ENCODE measurements at places on chromosomes 1 and 21.

- DNase-seq = no peak
Measured at GRCh38 chr21:26194811-26195251, 24.3 kb upstream of the APP start.

DNA sequence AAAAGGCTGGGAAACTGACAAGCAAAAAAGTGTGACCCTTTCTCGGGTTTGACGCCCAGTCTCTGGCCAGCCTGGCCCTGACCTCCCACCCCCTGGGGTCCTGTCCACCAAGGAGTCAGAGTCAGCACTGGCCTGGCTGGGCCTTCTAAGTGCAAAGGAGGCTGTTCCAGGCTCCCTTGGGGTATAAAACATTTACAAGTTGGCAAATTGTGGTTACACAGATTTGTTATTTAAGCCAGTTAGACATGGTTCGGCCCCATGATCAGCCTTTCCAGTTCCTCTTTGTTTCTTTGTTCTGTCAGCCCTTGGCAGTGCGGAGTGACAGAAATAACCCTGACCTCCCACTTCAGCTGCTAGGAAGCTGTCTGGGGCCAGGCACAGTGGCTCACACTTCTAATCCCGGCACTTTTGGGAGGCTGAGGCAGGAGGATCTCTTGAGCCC, 161.6 kb upstream of the RAB4A start:
- no peak for DNase-seq

DNA sequence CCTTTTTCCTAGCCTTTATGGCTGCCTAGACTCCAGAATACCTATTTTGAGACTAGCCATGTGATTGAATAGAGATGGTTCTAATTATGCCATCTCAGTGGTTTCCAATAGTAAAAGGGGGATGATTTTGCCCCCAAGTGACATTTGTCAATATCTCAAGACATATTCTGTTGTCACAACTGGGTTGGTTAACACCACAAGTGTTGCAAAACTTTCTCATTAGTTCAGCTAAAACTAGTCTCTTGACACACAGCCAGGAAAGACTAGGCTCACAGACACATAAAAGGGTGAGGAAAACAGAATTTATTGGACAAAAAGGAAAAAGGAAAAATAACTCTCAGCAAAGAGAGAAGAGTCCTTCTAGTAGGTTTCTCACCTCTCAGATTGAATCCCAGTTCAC, 39.9 kb upstream of the GBP5 start:
- no peak for DNase-seq

GRCh38 chr21:29219165-29219770, 79.5 kb upstream of the BACH1 start:
- no peak for DNase-seq

GRCh38 chr1:112021263-112021662, 31.8 kb upstream of the KCND3 start:
- DNase-seq = no peak

- no peak for DNase-seq
Measured at GRCh38 chr1:37822906-37823815, 15.2 kb upstream of the YRDC start.

GRCh38 chr1:10710489-10710888, 86.0 kb downstream of the CASZ1 start:
- DNase-seq = no peak

- DNase-seq = no peak
Measured at GRCh38 chr1:205453466-205453865, 2.4 kb downstream of the BLACAT1 start.

DNA sequence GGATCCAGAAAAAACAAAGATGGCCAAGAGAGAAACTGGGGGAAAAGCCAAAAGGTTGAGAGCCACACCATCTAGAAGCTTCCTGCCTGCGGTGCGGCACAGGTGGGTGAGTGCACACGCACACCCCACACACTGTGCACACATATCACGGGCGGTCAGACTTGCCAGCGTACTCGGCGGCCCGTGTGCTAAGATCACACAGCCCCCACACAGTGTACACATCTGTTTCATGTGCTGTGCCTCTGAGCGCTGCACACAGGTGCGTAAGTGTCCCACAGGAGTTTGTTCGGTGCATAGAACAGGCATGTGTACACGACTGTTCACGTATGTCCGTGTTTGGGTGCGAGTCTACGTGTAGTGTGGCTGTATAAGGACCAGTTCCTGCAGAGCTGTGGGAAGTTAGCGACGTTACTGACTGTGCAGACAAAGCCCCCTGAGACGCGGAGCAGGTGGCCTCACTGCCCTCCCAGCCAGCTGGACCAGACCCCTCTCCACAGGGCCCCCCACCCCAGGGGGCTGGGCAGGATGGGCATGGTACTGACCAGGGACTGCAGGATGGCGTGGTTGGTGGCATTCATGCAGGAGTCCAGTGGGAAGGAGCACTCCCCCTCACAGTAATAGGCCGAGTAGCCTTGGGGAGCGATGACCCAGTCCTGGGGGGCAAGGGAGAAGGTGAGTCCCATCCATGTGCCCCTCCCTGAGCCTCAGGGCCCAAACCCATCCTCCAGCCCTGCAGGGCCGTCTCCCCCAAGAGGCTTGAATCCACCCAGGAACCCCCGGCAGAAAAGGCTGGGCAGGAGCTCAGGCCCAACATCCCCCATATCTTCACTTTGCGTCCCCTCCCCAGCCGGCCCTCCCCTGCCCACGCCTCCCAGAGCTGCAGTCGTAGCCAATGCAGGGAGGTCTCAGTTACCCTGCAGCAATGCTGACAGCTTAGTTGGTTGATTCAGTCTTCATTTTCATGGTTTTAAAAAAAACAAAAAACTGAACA, 8.3 kb downstream of the OXCT2 start:
- DNase-seq = no peak

DNA sequence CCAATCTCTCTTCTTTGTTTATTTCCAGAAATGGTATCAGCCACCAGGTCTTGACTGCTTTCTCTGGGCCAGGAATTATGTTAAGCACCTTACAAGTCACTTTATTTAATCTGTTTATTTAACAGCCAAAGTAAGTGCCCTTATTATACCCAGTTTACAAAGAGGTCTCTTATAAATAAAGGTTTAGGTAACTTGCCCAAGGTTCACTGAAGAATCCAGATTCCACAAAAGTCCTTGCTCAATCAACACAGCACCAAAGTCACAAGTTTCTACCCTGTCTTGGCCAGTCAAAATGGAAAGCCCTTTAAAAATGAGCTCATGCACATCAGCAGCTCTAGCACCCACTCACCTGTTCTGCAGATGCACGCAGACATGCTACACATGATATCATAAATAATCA, 28.0 kb upstream of the ATP1A1 start:
- DNase-seq = no peak

- peak; percentile 79 for DNase-seq
Measured at GRCh38 chr1:226674892-226675714, 64.0 kb downstream of the ITPKB start.

DNA sequence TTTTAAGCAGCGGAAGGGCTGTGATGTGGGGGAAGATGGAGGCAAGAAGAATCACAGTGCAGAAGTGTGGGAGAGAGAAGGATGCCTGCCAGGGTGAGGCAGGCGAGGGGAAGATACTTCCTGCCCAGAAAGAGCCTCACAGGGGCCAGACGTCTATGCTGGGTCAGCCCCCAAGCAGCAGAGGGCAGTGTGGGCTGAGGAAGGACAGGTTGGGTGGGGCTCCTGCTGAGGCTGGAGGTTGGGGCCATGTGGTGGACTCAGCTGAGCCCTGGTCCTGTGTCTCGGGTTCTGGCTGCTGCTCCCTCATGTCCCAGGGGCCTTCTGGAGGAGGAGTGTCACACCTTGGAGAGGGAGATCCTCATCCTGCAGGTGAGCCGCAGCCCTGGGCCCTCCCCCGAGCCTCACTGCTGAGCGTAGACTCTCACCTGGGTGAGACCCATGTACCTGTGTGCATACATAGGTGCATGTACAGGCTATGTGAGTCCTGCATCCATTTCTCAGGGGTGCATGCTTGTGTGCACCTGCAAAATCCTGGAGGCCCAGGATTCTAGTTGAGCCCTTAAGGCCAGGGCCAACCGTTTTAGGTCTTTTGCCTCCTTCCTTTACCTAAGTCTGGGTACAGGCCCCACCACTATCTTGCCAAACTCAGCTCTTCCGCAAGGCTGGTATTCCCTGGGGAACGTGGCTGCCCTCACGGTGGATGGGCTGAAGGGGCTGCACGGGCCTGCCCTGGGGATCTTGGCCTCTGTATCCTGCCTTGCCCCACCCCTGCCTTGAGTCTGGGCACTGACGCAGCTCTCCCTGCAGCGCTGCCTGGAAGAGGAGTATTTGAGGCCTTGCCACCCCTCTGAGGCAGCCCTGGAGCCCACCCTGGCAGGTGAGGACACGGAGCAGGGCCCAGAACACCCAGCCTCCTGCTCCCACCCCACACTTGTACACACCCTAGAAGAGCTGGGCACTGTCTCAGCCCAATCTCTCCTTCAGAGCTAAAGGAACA, 3.7 kb downstream of the CCDC24 start:
- DNase-seq = no peak

GRCh38 chr1:150061632-150062101, 5.9 kb upstream of the VPS45 start:
- DNase-seq = no peak

- DNase-seq = no peak
Measured at GRCh38 chr1:69967245-69967766, 238.1 kb downstream of the LRRC40 start.

Data from CD4-positive, alpha-beta T cell treated with Interleukin-2 at 100 ng/mL for 4 hours (primary cell).